Stimulated activated CD4-positive, alpha-beta T cell treated with anti-CD3 and anti-CD28 coated beads, Interleukin-1b, Interleukin-23, amount 100 ng/mL, for 24 hours (primary cell): ENCODE measurements at places on chromosomes 13 and 19.

DNA sequence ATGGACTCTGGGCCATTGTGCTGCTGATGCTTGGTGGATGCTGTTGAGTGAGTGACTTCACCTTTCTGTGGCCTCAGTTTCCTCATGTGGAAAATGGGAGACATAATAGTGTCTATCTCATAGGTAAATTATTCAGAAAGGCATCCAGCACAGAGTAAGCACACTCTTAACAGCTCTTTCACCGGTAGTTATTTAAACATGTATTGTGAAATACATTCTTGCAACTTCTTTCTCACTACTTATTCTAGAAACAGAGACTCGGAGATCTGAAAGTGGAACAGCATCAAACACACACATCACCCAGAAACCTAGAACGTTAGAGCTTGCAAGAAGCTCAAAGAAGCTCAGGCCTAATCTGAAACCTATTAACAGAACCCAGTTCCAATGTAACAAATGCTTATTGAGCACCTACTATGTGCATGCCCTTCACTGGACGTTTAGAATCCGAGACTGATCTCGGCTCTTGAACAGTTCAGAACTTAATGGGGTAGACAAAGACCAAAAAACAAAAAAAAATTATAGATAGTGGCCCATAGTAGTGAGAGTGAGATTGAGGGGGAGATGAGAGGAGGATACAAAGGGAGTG, 4.1 kb downstream of the ZSWIM9 start:
- DNase-seq: no peak

DNA sequence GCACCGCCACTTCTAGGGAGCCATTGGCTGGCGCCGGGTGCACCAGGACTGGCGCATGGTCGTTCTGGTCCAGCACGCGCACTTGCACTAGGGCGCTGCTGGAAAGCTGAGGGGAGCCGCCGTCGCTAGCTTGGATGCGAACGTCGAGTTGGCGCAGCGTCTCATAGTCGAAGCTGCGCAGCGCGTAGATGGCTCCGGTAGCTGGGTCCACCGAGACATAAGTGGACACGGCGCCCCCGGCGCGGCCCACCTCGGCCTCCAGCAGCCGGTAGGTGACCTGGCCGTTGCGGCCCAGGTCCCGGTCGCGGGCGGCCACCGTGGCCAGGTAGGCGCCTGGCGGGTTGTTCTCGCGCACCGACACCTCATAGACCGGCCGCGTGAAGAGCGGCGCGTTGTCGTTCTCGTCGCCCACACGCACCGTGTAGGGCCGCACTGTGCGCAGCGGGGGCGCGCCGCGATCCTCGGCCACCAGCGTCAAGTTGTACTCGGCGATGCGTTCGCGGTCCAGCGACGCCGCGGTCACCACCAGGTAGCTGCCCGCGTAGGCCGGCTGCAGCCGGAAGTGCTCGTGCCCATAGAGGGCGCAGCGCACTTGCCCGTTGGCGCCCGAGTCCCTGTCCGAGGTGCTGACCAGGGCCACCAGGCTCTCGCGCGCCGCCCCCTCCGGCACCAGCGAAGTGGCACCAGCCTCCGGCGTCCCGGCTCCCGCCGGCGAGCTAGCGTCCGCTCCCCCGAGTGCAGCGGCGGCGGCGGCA, 1.7 kb downstream of the PCDH8 start:
- no peak for DNase-seq

- DNase-seq: no peak
Measured at GRCh38 chr13:46182491-46182877, 507 bp upstream of the LCP1 start.

DNA sequence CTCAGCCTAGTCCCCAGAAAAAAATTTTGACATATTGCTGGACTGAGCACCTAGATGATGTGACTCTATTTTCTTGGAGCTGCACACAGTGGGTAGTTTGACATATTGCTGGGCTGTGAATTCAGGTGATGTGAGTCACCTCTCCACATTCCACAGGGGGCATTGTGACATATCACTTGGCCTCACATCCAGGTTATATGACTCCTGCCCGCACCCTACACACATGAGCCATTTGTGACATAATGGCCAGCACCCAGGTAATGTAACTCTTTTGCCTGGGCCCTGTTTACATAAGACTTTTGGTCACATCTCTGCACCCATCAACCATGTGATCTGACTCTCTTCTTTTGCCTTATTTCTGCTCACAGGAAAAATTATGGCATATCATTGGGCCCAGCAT, 55.1 kb upstream of the ZNF43 start:
- no peak for DNase-seq

GRCh38 chr13:113328851-113329250, 31.8 kb downstream of the LAMP1 start:
- no peak for DNase-seq

DNA sequence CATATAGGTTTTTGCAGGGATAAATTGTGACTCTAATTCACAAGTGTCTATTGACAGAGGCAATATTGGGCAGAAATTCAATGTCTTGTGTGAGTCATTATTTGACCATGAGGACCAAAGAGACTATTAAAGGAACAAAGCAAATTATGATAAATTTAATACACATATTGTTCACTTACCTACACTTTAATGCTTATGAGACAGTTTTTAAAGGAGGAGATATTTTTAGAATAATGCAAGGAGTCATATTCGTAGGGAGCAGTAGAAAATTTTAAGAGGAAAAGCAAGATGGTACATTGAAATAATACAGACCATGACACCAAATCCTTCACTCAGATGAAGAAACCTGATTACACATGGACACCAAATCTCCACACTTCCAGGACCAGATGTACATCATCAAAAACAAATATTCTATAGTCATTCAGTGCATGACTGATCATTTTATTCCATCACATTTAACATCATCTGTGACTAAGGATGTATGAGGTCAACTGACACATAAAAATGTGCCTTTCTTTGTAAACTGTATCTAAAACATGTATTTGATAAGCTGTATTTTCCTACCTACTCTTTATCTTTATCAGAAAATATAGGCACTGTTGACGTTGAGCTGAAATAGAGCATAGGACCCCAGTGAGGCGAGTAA, 4.2 kb upstream of the OR7A17 start:
- DNase-seq: no peak

DNA sequence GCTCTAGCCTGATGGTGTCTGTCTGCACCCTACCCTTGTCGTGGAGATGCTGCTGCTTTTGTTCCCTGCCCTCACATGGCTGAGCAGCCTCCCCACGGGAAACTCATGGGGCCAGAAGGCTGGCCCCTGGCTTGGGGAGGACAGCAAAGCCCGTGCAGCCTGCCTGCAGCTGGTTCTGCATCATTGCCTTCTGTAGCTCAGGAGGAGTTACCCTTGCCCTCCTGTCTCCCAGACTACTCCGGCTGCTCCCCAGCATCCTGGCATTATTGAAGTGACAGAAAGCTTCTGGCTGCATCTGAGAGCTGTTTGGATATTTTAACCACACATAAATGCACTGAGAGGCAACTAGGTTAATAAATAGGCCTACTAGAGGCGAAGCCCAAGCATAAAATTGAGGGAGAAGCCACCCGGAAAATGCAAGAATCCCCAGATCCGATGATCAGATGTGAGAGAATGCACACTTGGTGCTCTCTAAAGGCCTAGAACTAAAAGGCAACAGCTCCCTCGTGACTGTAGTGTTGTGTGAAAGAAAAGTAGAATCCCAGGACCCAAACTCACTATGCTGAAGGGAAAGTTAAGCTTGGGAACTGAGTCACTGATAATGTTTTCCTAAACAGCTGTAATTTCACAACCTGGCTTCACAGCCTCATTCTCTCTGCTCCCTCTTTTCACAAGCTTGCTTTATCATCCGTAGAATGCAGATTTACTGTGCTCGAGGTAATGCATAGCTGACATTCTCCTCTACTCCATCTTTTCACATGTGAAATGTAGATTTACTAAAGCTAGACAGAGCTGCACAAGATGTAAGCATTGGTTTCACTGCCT, 110.8 kb downstream of the TNFRSF19 start:
- DNase-seq: no peak

GRCh38 chr19:30670011-30670329, 297.8 kb downstream of the ZNF536 start:
- no peak for DNase-seq

- no peak for DNase-seq
Measured at GRCh38 chr19:18114483-18114882, 16.9 kb downstream of the MAST3 start.

DNA sequence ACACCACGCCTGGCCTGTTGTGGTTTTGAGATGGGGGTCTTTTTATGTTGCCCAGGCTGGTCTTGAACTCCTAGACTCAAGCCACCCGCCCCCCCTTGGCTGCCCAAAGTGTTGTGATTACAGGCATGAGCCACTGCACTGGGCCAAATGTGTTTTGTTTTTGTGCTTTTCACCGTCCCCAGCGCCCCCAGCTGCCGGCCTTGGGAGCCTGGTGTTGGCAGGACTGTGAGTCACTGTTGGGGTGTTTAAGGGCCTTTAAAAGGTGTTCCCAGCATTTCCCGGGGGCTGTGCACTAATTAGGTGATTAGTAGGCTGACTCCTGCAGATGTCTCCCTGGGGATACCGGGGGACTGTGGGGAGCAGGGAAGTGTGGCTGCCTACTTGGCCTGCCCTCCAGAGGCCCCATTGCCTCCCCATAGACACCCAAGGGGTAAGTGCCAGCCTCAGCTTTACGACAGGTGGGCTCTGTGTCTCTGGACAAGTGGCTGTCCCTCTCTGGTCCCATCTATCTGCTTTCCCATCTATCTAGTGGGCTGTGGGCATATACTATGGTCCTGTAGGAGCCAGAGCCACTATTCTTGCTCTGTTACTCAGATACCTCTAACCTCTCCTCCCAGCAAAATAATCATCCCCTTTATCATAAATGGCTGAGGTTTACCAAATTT, 11.8 kb upstream of the TLE5 start:
- DNase-seq: no peak

- peak; percentile 96 for DNase-seq
Measured at GRCh38 chr19:55674841-55675660, at the start of gene EPN1. Gene EPN1, plus strand, starts transcription at chr19:55675226. Its CDS starts 3,402 bp downstream, at chr19:55678628.

DNA sequence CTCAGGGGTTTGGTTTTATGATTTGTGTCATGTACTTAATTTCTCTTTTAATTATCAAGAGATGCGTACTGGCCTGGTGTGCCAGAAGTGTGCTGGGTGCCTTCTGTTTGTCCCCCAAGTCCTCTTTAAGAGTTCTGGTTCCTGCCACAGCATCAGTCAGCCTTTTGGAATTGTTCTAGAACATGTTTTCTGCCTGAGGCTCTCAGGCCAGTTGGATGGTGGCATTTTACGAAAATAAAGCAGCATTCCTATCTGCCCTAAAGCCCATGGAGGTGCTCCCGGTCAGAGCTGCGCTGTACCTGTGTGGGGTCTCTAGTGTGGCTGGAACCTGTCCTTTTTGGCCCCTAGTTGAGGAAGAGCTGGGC, 54.1 kb downstream of the TSSK6 start:
- no peak for DNase-seq

GRCh38 chr13:97240788-97241734, 18.9 kb downstream of the MBNL2 start:
- no peak for DNase-seq
